H9 (cell line): ENCODE measurements at places on chromosomes 2 and 18. TPM values are rescaled to one million over a fixed set of nuclear protein-coding genes. Genes with fewer than 3 reads are reported as not detected.

GRCh38 chr18:22822841-22823508, 110.2 kb upstream of the RBBP8 start:
- no peak for DNase-seq

DNA sequence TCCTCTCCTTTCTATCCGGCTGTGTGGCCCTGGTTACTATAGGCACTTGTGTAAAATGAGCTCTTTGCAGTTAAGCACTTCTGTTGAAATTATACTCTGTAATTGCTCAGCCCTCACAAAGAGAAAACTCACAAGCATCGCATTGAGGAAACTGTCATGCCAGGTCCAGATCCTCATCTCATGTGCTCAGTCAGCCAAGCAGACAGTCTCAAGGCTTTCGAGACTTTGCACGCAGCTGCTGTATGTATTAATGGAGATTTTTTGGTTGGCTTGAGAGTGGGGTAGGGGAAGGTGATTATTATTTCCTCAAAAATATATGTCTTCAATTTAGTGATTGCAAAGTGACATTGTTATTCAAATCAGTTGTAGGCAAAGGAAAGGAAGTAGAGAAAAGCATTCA, 33.0 kb upstream of the PHLPP1 start:
- no peak for DNase-seq

DNA sequence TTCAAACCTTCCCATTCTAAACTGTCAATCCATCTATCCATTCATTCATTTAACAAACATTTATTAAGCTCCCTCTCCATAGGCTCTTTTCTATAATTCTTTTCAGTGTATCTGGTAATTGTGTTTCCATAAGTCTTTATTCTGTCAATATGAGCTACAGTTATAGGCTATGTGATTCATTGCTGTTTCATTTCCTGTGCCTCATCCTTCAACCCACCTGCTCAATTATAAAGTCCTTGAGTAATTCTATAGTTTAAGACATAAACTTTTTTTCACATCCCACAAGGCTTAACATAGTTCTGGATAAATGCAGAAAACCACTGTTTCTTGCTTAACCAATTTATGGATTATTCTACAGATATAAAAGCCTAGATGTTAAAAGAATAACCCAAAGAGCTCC, 84.2 kb upstream of the PIK3C3 start:
- no peak for DNase-seq

DNA sequence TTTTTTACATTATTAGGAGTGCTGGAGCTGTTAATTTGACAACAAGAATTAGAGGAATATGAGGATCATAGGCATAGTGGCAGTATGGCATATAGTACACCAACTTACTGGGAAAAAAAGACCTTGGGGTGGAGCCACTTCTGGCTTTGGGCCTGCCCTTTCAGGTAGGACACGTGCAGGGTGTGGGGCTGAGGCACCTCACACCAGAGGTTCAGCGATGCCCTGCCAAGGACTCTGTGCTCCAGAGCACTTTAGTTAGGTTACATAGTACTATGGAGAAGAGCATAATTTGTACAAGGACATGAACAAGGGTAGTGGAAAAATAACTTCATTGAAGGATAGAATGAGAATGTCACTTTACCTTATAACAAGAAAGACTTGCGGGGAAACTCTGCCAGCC, 77.1 kb upstream of the CD302 start:
- no peak for DNase-seq

GRCh38 chr18:45416168-45416567, 199.1 kb upstream of the SLC14A2 start:
- no peak for DNase-seq

GRCh38 chr18:68179811-68180210, 535.1 kb downstream of the TMX3 start:
- no peak for DNase-seq

Gene MOCOS
- 5.2 and 6.0 TPM in 2 replicates for total RNA-seq

GRCh38 chr2:182148344-182148743, 162.7 kb downstream of the PPP1R1C start:
- no peak for DNase-seq

- peak; percentile 45 for DNase-seq
These were observed 31.8 kb upstream of the GCC2 start for GRCh38 chr2:108417254-108417653.

DNA sequence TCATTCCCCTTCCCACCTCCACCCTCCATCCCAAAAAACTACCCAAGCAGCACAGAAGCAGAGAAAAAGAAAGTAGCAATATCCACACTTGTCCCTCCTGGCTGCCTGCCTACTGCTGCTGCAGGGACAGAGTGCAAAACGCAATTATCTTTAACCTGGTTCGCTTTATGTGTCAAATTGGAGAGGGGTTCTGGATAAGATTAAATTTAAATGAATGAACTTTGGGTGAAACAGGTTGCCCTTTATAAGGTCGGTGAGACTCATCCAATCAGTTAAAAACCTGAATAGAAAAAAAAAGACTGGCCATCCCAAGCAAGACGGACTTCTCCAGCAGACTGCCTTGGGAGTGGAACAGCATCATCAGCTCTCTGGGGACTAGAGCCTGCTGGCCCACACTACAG, 62.6 kb downstream of the ANKRD44 start:
- DNase-seq, result no peak

Gene SERPINB11
- total RNA-seq, result not detected in 2 replicates

DNA sequence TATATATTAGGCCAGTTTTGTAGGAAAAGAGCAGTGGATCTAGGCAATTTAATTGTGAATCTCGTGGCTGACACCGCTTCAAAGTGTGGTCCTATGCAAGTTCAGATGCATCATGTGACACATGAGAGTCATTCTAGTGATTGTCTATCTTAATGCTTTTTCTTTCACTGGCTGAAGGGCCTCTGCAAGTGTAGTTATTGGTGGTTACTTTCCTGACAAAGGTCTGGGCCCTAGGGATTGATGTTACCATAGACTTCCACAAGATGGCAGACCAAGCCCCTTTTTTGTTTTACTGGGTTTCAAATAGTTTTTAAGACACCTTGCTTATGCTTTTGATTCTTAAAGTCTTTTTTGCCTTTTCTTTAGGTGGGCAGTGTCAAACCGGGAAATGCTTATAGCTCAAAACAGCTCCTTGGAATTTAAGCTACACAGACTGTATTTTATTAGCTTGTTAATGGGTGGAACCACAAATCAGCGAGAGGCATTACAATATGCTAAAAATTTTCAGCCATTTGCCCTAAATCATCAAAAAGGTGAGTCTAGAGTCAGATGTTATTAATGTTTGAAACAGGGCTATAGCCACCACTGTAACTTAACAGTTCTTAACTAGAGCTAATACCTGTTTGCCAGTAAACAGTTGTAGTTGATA, 25.9 kb downstream of the CD8A start:
- DNase-seq, result no peak

- DNase-seq, result no peak
These were observed 156.4 kb downstream of the RDH14 start for GRCh38 chr2:18403921-18404522.

DNA sequence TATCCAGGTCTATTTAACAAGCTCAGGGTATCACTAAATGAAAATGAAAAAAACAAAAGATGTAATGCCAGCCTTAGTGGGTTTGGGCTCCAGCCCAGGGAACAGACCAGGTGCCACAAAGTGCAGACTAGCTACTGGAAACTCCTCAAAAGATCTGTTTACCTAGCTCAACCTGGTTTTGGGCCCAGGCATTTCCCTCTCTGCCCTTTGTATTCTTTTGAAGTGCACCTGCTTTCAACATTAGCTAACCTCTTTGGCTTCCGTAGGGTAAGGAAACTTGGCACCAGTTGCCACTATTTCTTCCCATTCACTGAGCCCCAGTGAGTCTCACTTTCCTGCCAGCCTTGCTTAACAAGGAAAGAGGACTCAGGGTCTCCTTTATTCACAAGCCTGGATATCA, 123.6 kb upstream of the CDCA7 start:
- DNase-seq, result no peak

DNA sequence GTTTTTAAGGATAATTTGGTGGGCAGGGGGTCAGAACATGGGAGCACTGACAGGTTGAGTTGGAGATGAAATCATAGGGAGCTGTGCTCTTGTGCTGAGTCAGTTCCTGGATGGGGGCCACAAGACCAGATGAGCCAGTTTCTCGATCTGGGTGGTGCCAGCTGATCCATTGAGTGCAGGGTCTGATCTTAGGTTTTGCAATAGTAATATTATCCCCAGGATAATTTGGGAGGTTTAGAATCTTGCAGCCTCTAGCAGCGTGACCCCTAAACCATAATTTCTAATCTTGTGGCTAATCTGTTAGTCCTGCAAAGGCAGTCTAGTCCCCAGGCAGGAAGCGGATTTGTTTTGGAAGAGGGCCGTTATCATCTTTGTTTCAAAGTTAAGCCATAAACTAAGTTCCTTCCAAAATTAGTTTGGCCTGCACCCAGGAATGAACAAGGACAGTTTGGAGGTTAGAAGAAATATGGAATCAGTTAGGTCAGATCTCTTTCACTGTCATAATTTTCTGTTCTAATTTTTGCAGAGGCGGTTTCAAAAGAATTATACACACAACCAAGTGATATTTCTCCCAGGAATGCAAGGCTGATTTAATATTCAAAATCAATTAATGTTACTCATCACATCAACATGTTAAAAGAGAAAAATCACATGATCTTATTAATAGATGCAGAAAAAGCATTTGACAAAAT, 23.0 kb downstream of the DBI start:
- no peak for DNase-seq

DNA sequence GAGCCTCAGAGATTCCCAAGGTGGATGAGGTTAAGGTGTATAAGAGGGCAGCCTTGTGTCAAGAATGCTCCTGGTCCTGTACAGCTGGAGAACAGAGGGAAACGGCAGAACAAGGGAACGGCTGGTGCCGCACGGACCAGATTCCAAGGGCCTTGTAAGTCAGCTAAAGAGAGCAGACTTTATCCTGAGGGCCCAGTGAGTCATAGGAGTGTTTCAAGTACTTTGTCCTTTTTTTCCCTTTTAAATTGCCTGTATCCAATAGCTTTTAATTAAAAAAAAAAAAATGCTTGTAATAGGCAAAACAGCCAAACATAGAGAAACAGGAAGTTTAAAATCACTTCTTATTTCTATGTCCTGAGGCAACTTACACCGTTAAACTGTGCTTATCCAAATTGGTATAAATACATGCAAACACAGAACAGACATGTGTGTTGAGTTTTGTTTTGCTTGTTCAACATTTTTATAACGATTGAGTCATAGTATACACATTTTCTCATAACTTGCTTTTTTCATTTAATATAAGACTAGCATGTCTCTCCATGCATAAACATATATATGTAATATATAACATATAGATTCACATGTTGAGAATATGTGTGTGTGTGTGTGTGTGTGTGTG, 42.1 kb upstream of the EVA1A start:
- DNase-seq, result no peak

DNA sequence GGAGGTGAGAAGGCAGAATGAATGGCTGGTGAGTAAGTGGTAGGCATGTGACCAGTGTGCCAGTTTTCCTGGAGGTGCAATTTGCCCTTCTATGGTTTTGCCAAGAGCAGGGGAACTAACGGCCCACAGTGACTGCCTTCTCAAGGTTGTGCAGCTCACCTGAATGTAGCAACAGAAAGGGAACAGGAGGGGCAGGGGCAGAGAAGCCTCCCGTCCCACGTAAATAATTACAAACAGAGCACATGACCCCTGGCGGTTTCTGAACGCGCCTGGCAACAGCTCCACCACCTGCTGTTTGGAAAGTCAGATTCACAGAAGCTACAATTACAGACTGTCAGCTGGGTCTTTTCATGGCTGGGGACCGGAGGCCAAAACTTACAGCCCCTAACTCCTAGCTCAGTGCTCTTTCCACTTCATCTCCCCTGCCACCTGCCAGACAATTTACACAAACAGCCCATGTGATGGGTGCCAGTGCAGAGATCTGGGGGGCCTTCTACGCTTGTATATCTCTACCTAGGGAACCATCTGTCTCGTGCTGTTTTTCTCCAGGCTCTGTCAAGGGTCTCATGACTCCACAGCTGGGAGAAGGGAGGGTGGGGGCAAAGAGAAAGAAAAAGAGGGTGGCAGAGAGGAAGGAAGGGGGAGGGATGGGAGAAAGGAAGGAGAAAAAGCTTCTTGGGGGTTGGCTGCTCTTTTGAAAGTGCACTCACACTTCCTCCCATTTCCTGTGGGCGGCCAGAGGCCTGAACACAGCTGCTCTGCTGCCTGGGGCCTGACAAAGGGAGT, 69.6 kb downstream of the POLR1A start:
- no peak for DNase-seq

- no peak for DNase-seq
These were observed 15.6 kb downstream of the PARD3B start for GRCh38 chr2:204560902-204561301.

DNA sequence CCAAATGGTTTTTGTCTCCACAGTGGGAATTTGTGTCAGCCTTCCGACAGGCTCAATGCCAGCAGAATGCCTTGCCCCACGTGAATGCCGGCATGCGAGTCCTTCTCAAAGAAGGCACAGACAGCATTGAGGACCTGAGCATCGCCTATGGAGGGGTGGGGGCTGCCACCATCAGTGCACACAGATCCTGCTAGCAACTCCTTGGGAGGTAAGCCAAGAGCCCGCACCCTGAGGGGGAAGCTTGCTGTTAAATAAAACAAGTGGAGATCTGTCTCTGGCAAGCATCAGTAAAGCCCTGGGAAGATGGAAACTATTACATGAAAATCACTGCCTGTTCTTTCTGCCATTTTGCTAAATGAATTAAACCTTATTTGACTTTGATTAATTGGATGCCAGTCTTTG, 67.5 kb upstream of the BZW1 start:
- no peak for DNase-seq

DNA sequence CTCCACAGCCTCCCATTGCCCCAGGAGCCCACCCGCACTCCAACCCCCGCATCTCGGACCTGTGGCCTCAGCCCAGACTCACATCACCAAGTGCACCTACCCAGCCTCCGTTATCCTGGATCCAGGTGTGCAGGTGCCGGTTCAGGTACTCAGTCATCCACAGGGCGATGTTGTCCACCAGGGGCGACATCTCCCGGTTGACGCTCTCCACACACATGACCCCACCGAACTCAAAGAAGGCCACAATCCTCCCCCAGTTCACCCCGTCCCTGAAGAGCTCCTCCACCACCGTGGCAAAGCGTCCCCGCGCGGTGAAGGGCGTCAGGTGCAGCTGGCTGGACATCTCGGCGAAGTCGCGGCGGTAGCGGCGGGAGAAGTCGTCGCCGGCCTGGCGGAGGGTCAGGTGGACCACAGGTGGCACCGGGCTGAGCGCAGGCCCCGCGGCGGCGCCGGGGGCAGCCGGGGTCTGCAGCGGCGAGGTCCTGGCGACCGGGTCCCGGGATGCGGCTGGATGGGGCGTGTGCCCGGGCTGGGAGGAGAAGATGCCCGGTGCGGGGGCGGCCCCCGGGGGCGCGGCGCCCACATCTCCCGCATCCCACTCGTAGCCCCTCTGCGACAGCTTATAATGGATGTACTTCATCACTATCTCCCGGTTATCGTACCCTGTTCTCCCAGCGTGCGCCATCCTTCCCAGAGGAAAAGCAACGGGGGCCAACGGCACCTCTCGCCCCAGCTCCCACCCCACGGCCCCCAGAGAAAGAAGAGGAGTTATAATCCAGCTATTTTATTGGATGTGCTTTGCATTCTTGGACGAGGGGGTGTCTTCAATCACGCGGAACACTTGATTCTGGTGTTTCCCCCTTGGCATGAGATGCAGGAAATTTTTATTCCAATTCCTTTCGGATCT, 1.3 kb downstream of the BCL2 start:
- peak; percentile 85 for DNase-seq

- peak; percentile 74 for DNase-seq
These were observed 77.2 kb upstream of the TXNDC2 start for GRCh38 chr18:9808295-9809241.
